ENCODE measurements at places on chromosomes 13 and 19.
A peak's percentile ranks its signal among the peaks of the same experiment; 100 is the strongest.

- no peak for DNase-seq
Measured at GRCh38 chr19:46107371-46107770, 17.1 kb downstream of the IGFL3 start.

GRCh38 chr19:52990759-52991418 lies 22.8 kb upstream of the ERVV-1 start:
- DNase-seq, result no peak

- no peak for DNase-seq
Measured at GRCh38 chr13:112003396-112003795, 63.6 kb upstream of the SOX1 start.

DNA sequence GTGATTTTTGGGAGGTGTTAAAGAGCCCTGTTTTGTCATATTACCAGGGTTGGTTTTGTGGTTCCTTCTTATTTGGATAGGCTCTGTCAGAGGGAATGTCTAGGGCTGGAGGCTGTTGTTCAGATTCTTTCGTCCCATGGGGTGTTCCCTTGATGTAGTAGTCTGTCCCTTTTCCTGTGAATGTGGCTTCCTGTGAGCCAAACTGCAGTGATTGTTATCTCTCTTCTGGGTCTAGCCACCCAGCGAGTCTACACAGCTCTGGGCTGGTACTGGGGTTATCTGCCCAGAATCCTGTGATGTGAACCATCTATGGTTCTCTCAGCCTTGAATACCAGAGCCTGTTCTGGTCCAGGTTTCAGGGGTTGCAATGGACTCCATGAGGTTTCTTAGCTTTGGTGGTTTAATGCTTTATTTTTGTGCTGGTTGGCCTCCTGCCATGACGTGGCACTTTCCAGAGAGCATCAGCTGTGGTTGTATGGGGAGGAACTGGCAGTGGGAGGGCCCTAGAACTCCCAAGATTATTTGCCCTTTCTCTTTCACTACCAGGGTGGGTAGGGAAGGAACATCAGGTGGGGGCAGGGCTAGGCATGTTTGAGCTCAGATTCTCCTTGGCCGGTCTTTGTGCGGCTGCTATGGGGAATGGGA lies 78.8 kb downstream of the SPRY2 start:
- no peak for DNase-seq

- DNase-seq, result no peak
Measured at GRCh38 chr13:103540382-103540765, 474.2 kb upstream of the SLC10A2 start.

DNA sequence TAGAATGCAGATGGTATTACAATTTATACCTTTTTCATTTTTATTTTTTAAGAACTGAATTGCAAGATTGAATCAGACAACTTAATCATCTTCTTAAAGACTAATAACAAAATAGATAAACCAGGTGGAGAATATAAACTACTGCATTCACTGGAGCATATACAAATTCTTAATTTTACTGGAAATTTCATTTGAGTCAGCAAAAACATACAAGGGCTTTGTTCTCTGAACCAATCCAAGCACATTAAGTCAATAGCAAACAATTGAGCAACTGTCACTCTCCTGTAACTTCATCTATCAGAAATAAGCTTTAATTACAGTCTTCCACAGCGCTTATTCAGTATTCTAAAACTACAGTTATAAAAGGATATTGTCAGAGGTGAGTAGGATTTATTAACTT lies 167.4 kb upstream of the OBI1 start:
- no peak for DNase-seq

- DNase-seq, result no peak
Measured at GRCh38 chr13:102226591-102226990, 175.3 kb downstream of the FGF14 start.

- DNase-seq, result no peak
Measured at GRCh38 chr13:102234618-102235017, 167.2 kb downstream of the FGF14 start.

- DNase-seq, result no peak
Measured at GRCh38 chr19:42316223-42317211, 3.4 kb downstream of the TMEM145 start.

DNA sequence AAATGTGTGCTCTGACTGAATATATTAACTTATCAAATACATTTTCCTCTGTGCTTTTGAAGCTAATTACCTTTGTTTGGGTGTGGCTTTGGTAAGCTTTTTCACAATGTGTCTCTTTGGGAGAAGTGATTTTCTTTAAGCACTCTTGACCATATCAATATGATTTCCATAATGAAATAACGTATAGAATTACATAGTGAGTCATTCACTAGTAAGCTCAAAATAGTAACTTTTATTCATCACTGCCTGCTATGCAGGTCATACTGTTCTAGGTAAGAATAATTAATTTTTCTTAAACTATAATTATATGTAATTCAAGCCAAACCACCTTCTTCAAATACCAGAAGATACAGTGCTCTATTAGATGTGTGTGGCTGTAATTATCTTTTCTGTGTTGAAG lies 480.7 kb downstream of the MYO16 start:
- DNase-seq, result no peak

DNA sequence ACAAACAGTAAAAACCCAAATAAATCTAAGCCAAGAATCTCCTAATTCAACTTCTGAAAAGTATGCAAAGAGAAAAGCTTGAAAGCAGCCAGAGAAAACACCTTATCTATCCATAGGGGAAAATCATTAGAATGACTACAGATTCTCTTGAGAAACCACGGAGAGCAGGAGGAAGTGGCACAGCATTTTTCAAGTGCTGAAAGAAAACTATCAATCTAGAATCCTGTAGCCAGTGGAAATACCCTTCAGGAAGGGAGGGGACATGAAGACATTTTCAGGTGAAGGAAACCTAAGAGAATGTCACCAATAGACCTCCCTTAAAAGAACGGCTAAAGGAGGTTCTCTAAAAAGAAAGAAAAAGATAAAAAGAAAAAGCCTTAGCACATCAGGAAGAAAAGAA lies 66.2 kb upstream of the XPO4 start:
- no peak for DNase-seq

- DNase-seq, result no peak
Measured at GRCh38 chr13:32316028-32316339, 676 bp downstream of the BRCA2 start.

GRCh38 chr19:5974721-5975387 lies 3.1 kb downstream of the RANBP3 start:
- DNase-seq, result no peak

- DNase-seq, result no peak
Measured at GRCh38 chr13:40172149-40172591, 494.3 kb downstream of the FOXO1 start.

DNA sequence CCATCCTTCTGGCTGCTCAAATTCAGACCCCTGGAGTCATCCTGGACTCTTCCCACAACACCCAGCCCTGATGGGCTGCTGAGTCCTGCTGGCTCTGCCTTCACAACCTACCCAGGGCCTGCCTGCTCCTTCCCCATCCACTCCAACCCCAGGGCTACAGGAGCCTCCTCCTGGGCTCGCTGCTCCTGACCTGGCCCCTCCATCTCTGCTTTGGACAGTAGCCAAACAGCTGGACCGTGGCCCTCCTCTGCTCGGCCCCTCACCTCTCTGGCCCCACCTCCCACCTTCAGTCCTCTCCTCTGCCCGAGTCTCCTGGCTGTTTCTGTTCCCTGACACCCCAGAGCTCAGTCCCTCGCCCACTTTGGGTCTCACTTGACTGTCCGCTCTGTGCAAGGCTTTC lies 66.7 kb downstream of the CEBPG start:
- DNase-seq, result no peak

GRCh38 chr13:34777089-34777913 lies 164.8 kb upstream of the NBEA start:
- no peak for DNase-seq

DNA sequence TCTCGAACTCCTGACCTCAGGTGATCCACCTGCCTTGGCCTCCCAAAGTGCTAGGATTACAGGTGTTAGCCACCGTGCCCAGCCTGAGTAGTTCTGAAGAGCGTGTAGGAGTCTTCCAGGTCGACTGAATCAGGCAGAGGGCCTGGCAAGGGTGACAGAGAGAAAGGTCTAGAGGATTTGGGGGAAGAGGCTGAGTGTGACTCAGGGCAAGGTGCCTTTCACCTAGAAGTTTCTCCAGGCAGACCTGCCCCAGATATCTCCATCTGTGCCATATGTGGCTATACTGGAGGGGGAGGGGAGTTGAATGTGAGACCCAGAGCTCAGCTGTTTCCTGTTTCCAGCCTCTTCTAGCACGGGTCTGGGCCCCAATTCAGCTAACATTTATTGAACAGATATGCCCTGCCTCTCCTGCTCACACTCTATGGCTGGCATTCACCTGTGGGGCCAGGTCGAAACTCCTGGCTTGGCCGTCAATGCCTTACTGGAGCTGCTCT lies 1.3 kb downstream of the CCDC159 start:
- no peak for DNase-seq

GRCh38 chr13:28533125-28533436 lies 38.2 kb upstream of the FLT1 start:
- no peak for DNase-seq

DNA sequence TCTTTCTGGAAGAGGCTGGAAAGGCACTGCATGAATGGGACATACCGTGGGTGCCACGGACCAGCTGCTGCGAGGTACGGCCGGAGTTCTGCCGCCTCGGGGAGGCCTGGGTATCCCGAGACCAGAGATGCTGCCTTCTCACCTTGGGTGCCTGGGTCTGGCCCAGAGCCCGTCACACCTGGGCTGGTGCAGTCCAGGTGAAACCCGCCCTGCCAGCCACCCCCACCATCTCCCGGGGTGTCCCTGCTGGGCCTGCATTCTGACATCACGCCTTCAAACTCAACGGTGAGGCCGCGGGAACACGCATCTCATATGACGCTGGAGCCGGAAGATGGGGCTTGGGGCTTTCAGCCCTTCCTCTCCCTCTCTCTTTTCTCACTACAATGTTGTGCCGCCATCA lies 98.0 kb downstream of the GADD45B start:
- DNase-seq, result no peak

DNA sequence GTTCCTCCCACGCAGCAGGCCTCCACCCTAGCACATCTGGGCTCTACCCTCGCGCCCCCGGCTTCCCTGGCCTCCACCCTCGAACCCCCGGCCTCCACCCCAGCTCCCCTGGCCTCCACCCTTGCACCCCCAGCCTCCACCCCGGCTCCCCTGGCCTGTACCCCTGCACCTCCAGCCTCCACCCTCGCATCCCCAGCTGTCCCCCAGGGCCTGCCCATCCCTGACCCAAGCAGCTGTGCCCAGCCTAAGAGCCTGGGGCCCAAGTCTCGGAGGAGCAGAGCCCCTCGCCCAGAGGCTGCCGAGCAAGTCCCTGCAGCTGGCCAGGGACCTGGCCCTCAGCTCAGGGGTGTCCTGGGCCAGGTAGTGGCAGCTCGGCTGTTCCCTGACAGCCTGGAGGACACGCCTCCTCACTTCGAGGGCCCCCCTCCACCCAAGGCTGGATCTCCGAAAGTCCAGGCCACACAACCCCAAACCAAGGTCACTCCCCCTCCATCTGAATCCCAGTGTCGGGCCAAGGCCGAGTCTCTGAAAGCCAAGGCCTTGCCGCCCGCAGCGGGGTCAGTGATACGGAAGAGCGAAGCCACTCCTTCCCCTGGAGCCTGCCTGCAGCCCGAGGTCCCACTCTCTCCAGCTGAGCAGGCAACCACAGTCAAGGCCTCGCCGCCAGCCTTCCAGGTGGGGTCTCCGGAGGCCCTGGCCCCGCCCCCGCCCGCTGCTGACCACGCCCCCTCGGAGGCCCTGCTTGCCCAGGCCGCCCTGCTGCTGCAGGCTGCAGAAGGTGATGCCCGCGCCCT lies 7.9 kb upstream of the ARHGAP33 start:
- no peak for DNase-seq

- no peak for DNase-seq
Measured at GRCh38 chr13:95251641-95252040, 49.6 kb downstream of the ABCC4 start.

- DNase-seq, result no peak
Measured at GRCh38 chr13:114101358-114102130, 30.9 kb downstream of the RASA3 start.

DNA sequence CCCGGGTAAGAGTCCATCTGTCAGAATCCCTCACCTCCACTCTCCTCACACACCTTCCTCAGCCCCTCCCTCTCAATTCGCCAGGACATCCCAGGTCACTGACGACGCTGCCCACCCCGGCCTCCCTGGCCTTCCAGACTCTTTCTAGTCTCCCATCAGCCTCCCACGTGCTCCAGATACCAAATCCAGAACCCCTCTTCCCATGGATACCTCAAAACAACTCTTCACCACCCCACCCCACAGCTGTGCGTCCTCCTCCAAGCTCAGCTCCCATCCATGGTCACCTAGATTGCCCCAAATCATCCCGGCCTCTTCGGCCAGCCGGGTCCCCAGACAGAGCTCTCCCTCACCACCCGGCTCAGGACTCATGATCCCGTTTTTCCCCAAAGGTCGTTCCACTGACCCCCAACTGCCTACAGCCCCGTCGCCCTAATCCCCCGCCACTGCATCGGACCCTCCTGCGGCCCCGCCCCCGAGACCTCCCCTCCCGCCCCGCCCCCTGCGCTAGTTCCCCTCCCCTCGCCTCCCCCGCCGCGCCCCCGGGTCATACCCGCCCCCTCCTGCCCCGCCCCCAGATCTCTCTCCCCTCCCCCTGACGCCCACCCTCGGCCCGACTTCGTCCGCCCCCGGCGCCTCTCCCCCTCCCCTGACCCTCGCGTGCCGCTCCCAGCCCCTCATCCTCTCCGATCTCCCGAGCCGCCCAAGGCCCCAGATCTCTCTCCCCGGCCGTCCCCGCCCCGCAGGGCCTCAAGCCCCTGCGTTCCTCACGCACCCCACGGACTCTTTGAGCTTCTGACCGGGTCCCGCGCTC lies 546 bp downstream of the UBXN6 start:
- peak; percentile 16 for DNase-seq

DNA sequence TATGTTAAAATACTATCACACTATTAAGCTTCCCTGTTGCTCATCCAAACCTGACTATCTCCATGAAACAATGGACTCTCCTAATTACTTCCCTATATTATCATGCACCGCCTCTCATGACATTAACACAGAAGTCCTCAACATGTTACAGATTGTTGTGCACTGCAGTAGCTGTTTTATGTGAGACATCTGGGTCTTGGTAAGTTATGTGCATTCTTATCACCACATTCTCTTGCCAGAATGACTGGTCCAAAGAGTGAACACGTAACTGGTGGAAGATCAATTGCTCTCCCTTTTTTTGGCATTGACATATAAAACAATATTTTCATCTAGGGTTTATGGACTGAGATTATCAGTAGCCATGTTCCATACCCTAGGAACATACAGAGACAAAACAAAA lies 59.4 kb downstream of the POSTN start:
- no peak for DNase-seq

DNA sequence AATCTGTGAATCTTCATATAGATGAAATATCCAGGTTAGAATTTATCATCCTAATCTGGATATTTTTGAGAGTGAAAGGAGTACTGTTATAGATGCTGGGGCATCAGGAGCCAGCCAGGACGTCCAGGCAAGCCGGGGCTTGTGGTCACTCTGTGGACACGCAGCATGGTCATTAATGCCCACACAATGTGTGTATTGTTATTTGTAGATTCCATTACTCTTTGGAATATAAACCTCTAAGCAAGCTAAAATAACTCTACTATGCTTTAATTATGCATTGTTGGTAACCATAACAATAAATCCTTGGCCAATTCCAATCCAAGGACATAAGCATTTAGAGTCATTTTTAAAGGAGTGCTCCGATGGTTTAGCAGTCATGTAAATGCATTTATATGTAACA lies 137.9 kb downstream of the TM9SF2 start:
- DNase-seq, result no peak

Measured in stimulated activated CD4-positive, alpha-beta T cell treated with anti-CD3 and anti-CD28 coated beads, Interleukin-1b, Interleukin-23, amount 100 ng/mL, for 1 hour (primary cell).